Suprapubic skin (tissue), 4 donors: ENCODE measurements at places on chromosomes 4 and X. TPM values are rescaled to one million over a fixed set of nuclear protein-coding genes. Genes with fewer than 3 reads are reported as not detected.

MGAT4D gene
- total RNA-seq: not detected

NPY2R gene
- not detected for total RNA-seq

SLC7A11 gene
- total RNA-seq: 0.48 TPM

NUDT11 gene
- 2.4 TPM for total RNA-seq

NXF2B gene
- not detected for total RNA-seq

SHROOM2 gene
- 11.0 TPM for total RNA-seq

EMCN gene
- total RNA-seq: 9.0 TPM

BEND2 gene
- not detected for total RNA-seq

DNA sequence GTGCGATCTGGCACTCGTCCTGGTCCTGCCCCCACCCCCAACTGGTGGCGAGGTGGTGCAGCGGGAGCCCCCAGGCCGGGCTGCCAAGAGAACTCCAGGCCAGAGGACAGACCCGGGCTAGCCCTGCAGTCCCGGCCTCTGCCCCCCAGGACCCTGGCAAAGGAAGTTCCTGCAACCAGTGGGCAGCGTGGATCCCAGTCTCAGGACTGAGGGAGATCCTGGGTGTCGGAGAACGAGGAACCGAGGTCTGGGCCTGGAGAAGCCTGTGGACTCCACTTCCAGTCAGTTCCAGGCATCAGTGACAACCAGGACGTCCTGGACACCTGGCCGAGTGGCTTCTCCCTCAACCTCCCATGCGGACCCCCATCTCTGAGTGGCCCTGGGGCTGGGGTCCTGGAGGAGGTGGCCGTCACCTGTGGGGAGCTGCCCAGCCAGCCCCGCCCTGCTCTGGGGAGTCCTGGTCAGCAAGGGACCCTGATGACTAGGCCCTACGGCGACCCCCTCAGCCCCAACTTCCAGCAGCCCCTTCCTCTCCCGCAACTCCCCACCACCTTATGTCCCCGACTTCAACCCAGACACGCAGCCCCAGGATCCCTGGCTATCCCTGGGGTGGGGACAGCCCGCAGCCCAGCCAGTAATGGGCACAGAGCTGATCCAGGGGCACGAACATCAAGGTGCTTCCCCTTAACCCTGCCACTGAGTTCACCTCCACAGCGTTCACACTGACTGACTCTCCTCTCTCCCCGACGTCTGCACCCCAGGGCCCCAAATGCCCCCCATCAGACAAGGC lies 53.7 kb upstream of the NKX1-1 start:
- peak; percentile 44 for DNase-seq

- DNase-seq: no peak
These were observed 339.8 kb downstream of the PCDH7 start for GRCh38 chr4:31059753-31060522.

GRCh38 chrX:133190877-133191738 lies 27.0 kb downstream of the TFDP3 start:
- DNase-seq: no peak

DNA sequence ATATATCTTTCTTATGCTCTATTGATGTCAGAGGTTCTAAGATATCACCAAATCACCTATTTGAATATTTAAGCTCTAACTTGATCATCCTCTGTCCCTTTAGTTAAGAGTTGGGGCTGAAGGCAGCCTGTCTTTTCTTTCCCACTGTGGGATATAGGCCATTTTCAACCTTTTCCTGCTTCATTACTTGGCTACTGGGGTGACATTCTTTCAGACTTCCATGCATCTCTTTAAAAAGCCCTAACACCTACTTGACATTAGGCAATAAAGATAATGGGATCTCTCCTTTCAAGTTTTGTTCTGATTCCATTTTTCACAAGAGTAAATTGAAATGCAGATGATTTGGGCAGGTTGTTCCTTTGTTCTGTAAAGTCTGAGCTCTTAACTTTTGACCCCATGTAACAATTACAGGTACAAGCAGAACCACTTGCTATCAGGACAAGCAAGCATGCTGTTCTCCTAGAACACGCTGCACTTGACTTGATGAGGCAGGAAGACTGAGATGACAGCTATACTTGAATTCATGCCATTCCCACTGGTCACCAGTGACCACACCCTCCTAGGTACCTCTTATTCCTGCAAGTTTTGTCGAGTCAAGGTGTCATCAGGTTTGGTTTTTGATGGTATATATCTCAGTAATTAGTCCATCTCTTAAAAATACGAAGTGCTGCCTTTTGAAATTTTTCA lies 18.2 kb downstream of the HOPX start:
- no peak for DNase-seq

GRCh38 chr4:163191999-163192398 lies 25.3 kb upstream of the NAF1 start:
- DNase-seq: no peak

GRCh38 chr4:113636877-113637276 lies 124.7 kb downstream of the CAMK2D start:
- DNase-seq: no peak

DNA sequence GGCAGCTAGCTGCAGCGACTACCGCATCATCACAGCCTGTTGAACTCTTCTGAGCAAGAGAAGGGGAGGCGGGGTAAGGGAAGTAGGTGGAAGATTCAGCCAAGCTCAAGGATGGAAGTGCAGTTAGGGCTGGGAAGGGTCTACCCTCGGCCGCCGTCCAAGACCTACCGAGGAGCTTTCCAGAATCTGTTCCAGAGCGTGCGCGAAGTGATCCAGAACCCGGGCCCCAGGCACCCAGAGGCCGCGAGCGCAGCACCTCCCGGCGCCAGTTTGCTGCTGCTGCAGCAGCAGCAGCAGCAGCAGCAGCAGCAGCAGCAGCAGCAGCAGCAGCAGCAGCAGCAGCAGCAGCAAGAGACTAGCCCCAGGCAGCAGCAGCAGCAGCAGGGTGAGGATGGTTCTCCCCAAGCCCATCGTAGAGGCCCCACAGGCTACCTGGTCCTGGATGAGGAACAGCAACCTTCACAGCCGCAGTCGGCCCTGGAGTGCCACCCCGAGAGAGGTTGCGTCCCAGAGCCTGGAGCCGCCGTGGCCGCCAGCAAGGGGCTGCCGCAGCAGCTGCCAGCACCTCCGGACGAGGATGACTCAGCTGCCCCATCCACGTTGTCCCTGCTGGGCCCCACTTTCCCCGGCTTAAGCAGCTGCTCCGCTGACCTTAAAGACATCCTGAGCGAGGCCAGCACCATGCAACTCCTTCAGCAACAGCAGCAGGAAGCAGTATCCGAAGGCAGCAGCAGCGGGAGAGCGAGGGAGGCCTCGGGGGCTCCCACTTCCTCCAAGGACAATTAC lies 1.4 kb downstream of the AR start:
- DNase-seq: peak; percentile 65

DNA sequence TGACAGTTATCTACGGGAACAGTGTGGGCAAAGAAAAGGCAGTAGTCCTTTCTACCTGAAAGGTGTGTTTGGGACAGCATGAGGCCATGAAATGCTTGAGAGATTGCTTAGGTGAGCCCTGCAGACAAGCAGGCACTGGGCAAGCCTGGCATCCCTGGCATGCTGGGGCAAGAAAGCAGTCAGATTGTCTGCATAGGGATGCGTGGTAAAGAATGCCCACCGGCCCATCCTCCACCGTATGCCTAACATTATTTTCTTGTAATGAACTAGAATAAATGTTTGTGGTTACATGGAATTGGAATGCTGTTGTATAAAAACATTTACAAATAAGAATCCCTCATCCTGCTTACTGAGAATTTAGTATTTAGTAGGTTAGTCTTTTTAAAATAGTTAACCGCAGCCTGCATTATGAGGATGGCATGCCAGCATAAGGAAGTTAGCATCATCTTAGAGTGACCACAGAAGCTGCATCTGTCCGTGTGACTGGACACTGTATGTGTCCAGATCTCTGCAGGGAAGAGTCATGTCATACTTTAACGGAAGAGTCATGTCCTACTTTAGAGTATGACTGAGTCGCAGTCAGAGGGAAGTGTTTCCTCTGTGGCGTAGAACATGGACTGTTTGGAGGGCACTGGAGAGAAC lies 18.9 kb downstream of the ZBTB49 start:
- peak; percentile 21 for DNase-seq

DNA sequence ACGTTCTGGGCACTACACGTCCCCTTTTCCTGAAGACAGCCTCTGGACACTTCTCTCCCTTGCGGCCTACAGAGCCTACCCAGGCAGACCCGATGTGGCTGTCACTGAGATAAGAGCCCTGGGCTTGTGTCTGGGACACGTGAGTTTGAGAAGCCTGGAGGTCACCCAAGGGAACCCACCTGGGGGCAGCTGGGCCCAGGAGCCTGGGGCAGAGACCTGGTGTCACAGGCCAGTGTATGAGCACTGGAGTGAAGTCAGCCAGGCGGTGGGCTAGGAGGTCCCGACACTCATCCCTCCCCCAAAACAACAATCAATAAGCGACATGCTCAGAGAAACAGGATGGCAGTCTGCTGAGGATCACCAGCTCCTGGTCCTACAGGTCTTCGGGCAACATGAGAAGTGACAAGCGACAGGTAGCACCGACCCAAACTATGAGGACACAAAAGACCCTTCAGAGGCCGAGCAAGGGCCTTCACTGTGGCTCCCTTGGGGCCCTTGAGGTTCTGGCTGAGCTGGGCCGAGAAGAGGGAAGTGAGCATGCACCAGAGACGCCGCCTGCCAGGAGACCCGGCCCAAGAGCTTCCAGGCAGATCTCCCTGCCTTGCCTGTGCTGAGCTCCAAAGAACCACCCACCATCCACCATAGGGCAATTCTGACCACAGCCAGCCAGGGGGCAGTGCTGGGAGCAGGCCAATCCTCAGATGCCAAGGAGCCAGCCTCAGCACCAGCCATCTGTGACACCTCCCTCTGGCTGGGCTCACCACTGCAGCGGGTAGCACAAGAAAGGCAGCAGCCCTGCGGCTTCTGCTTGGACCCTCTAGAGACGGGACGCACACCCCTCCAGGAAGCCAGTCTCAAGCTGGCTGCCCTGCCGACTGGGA lies 11.0 kb upstream of the DUSP9 start:
- DNase-seq: no peak

DNA sequence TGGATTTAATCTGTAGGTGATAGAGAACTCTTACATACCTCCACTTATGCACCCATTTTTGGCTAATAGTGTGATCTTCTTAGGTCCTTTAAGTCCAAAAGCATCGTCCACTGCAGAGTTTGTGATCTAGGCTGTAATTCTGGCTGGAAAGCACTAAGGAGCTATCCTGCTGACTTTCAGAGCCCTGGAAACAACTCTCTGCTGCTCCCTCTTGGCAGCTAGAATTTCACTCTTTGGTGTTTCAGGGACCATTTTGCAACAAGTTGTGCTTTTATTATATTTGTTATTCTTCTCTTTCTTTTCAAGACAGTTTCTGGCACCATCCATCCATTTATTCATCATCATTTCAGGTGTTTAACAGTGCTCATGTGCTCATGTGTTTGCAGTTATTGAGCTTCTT lies 130.0 kb downstream of the RBM46 start:
- DNase-seq: no peak

DNA sequence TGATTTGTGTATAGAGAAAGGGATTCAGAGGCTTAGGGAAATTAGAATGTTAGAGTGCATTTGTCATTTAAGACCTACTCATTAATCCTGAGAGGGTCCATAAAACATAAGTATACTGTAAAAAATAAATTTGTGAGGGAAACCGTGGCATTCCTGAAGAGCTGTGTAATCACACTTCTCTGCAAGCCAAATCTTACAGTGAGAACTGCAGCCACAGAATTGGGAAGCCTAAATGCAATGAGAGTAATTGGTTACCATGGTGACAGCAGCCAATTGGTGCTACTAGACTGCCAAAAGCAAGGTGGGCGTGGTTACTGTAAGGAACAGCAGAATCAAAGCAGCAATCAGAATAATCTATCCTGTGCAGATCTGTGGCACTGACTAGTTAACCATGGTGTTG lies 345.2 kb upstream of the GRID2 start:
- no peak for DNase-seq

DNA sequence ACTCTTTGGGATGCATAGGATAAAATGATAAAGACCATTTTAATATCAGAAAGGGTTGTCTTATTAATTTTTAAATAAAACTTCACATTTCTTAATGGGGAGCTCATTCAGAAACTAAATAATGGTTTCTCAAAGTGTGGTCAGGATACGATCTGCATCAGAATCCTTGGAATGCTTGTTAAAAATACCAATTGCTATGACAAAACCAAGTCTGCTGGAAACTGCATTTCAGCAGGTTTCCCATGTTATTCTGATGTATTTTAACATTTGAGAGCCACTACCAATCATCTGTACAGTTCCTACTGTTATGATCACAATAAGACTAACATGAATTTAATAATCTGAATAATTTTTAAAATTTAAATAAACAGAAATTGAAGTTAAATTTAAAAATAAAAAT lies 115.1 kb downstream of the SOWAHB start:
- DNase-seq: no peak

DNA sequence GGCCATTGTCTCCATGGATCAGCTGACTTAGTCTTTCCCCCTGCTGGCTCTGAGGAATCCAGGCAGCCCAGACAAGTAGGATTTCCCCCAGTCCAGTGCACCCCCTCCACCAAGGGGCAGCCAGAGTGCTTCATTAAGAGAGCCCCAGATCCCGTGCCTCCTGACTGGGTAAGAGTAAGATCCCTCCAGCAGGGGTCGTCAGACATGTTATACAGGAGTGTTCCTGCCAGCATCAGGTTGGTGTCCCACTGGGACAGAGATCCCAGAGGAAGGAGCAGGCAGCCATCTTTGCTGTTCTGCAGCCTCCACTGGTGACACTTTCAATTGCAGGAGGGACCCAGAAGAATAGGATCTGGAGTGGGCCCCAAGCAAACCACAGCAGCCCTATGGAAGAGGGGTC lies 29.0 kb upstream of the INPP4B start:
- DNase-seq: no peak

DNA sequence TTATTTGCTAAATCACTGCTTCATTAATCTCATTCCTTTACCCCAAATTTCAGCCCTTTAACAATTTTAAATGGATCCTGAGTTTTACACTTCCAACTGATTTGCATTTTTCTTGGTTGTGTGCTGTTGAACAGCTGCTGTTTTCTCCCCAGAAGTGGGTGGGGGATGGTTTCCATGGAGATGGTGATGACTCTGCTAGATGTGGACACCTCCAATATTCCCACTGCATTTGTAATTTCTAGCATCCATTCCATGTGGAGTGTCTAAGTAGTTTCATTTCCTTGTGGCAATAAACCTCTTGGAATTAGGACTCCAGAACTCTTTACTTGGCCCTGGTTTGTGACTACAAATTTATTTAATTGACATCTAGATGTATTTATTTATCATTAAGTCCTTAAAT lies 330.4 kb downstream of the GBA3 start:
- no peak for DNase-seq

GRCh38 chr4:176034499-176034898 lies 31.1 kb upstream of the WDR17 start:
- DNase-seq: no peak

- DNase-seq: no peak
These were observed 465 bp downstream of the HNRNPH2 start for GRCh38 chrX:101408532-101408841.

DNA sequence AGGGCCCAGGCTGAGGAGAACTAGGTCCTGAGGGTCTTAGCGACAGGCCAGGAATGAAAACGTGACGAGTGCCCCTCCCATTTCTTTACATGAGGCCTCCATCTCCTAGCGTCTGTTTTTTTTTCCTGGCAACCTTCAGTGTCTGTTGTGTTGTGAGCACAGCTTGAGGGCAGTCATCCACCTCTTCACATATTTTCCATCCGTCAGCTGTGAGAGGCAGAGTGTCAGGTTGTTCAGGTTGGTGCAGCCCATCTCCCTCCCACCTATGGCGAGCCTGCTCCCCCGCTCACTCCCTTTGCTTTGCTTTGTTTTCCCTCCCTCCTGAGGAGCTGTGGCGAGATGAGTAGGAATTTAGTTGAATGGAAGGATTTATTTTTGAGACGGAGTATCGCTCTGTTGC lies 51.7 kb upstream of the CHRNA9 start:
- DNase-seq: no peak
